Stimulated activated CD8-positive, alpha-beta memory T cell treated with anti-CD3 and anti-CD28 coated beads, Interleukin-15, amount 100 ng/mL, for 4 hours (primary cell): ENCODE measurements at places on chromosomes 2 and 18.

DNA sequence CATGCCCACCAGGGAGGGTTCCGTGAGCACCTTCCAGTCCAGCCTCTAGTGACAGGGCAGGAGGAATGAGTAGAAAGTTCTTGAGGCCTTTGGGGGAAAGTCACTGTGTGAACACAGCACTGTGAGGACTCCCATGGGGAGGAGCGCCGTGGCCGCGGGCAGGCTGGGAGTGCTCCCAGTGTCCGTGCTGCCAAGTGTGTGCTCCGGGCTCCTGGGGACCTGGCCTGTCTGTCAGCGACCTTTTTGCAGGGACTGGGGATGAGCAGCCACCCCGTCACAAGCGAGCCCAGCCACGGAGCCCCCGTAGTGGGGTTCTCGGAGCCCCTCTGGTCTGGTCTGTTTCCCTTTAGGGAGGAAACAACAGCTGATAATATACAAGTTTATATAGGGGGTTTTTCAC, 36.8 kb downstream of the PDIA6 start:
- no peak for DNase-seq

GRCh38 chr18:1968801-1969498, 602.4 kb downstream of the METTL4 start:
- DNase-seq = no peak

GRCh38 chr2:194116861-194117260, 1540.2 kb upstream of the SLC39A10 start:
- no peak for DNase-seq

DNA sequence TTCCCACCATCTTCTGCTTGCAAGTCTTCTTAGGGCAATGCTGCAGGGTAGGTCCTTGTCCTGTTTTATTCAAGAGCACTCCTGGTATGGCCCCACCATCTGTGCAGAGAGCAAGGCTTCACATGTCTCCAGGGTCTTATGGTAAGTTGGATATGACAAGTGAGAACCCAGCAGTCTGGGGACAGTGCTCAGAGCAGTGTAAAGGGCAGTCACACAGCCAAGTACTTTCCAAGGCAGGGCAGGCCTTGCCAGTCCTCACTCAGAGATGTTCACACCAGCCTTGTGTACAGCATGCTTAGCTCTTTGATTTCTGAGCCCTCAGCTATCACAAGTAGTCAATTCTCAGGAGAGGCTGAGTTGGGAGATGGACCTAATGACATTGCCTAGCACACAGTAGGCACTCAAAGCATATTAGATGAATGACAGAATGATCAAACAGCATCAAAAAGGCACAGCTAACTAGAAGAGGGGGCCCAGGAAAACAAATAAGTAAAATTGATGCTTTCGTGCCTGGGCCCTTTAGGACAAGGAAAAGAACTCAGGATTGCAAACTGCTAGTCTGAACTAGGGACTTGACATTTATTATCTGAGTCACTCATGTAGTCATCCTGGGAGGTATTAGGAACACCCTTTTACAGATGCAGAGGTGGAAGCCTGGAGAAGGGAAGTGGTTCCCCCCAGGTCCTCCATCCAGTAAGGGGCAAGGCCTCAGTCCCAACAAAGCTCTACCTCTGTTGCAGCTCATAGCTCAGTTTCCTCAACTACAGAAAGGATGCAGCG, 86.7 kb upstream of the CTAGE1 start:
- no peak for DNase-seq

DNA sequence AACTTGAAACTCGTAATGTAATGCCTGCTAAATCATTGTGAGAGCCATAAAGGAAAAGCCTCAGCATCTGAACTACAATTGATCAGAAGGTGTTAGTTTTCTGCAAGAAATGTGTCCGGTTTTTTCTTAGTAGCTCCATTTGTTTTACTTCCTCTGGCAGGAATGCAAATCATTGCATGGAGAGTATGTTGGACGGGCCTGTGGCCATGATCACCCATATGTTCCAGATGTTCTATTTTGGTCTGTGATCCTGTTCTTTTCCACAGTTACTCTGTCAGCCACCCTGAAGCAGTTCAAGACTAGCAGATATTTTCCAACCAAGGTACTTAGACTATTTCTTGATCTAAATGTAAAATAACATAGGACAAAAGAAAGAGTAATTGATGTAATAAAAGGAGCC, 126.6 kb downstream of the DPP4 start:
- DNase-seq = no peak

DNA sequence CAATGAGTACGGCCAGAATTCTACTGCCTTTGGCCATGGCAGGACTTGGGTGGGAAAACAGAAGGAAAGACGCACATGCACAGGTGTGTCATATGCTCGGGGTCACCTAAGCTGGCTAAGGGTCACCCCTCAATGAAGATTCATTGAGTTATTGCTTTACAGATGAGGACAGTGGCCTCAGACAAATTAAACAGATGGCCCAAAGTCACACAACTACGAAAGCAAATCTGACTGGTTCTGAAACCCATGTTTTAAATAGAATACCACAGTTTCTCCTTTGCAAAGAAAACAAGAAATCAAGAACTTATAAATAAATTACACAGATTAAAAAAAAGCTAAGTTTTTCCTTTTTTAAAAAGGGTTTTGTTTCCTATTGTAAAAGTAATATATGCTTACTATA, 70.5 kb downstream of the ID2 start:
- DNase-seq = no peak

DNA sequence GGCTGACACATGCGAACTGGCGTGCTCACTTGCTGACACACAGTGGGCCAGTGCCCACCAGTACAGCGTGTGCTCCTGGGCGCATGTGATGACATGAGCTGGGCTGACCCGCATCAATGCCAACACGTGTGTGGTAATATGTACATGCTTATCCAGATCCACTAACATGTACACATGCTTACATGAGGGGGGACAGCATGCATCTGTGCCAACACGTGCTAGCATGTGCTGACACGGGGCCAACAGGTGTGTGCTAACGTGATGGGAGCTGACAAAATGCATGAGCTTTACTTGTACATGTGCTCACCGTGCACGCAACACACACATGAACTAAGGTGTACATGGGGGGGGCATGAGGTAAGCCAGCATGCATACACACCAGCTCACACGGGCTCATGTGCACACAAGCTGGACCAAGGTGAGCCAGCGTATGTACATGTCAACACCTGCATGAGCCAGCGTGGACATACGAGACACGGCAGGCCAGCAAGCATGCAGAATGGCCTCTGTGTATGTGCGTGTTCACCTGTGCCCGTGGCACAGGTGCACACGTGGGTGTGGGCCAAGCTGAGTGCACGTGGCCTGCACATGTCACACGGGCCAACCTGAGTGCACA, 28.5 kb downstream of the GPC1 start:
- no peak for DNase-seq

DNA sequence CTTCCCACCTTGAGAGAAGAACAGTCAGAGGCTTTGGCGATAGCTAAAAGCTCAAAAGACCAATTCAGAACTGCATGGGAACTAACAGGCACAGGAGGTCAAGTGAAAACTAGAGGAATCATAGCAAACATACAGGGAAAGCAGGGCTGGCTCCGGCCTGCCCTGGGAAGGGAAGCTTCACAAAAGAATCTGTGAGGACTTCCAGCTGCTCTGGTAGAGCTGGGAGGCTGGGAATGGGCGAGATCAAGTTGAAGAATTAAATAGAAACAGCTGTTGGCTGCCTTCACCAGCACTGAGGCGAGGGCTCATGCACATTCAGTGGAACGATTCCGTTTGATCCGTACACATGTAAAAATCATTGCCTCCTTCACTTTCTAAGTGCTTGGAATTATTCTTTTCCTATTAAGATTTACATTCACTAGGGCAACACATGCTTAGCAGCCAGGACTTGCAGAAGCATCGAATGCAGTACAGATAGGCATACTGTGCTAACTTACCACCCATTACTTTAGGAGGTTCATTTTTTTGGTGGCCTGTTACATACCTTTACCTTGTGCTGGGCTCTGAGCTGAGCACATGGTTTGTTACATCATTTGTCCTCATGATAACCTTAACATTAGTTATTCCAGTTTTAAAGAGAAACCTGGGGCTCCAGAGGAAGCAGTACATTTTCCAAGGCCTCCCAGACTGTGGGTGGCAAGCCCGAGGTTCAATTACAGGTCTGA, 125.4 kb upstream of the RNF152 start:
- DNase-seq = no peak

DNA sequence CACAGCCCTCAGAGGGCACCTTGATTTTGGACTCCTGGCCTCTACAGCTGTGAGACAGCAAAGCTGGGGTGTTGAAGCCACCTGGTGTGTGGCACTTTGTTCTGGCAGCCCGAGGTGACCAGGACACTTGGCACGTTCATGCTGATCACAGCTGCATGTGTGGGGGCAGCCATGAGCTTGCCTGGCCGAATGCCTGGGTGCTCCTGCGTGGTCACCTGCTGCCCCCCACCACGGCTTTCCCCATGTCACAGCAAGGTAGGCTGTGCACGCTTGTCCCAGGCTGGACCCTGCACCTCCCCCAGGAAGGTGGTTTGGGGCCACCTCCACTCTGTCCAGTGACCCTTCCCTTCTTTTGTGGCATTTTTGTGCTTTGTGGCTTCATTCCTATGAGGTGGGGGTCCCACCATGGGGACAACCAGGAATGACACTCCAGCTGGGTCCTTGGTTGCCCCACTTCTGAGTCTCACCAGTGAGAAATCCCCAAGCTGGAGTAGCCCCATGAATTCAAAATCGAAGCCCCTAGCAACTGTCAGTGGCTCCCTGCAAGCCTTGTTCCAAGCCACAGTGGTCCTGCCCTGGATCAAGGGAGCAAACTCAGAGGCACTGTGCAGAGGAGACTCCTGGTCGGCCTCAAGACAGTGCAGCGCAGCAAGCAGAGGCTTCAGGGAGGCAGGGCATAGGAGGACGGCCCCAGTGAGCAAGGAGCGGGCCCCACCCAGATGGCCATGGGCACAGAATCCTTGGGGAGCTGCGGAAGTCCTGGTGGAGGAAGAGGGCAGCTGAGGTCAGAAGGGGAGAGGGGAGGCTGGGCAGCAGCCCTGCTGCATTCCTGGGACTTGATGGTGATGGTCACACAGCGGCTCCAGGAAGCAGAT, 121.4 kb upstream of the HS6ST1 start:
- DNase-seq = no peak

- DNase-seq = no peak
These were observed 10.3 kb downstream of the MYO7B start for GRCh38 chr2:127545796-127546195.

- no peak for DNase-seq
These were observed 66.2 kb upstream of the KLF7 start for GRCh38 chr2:207231967-207232366.

- no peak for DNase-seq
These were observed 49.3 kb downstream of the TRAF3IP1 start for GRCh38 chr2:238369591-238370040.

- DNase-seq = no peak
These were observed 66.5 kb upstream of the TNFRSF11A start for GRCh38 chr18:62258616-62259015.

DNA sequence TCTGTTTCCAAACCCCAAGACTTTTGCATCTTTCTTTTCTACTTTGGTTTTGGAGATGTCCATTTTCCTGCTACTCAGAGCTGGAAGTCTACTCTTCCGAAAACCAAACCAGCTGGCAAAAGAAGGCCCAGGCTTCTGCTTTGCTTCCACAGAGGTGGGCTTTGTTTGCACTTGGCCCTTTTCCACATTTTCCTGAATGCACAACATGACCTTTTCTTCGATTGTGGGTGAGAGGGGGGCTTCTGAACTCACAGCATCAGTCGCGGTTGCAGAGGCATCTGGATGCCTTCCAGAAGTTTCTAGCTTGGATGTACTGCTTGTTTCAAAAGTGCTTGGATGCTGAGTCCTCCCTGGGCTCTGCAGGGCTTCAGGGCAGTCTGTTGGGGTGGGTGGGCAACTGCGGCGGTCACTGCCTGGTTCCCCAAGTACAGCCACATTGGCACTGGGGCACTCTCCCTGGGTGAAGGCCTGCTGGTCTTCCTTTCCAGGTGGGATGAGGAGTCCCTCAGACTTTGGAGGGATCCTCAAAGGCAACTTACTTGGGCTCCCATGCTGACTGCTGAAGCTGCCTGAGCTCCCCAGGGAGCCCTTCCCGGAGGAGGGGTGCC, 112.3 kb upstream of the LYPD1 start:
- no peak for DNase-seq
